NCI-H1092 (cell line): ENCODE measurements at places on chromosomes 5 and 9.
A peak's percentile ranks its signal among the peaks of the same experiment; 100 is the strongest.

GRCh38 chr9:97747201-97747965, 50.2 kb upstream of the XPA start:
- no peak for DNase-seq

- DNase-seq: no peak
These were observed 413.6 kb upstream of the ADAMTSL1 start for GRCh38 chr9:18060269-18060934.

GRCh38 chr5:150133581-150134197, 22.0 kb downstream of the PDGFRB start:
- no peak for DNase-seq

GRCh38 chr9:26243029-26243697, 564.9 kb upstream of the TUSC1 start:
- no peak for DNase-seq

- no peak for DNase-seq
These were observed 110.1 kb upstream of the GRIN3A start for GRCh38 chr9:101848485-101848919.

DNA sequence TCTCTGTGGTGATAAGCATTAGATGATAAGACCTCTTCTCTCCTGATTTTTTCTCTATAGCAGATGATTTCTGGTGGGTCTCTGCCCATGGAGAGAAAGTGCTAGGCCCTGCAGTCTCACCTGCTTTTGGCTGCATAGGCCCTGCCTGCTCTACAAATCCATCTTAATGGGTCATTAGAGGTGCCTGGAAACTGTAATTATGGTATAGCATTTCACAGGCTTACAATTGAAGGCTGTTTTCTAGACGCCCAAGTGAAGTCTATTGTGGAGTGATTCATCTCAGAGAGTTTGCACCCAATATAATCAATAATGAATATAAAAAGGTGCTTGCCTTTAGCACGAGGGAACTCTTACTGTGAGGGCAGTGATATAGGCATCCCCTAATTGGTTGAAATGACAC, 33.8 kb downstream of the NEUROG1 start:
- DNase-seq: no peak

DNA sequence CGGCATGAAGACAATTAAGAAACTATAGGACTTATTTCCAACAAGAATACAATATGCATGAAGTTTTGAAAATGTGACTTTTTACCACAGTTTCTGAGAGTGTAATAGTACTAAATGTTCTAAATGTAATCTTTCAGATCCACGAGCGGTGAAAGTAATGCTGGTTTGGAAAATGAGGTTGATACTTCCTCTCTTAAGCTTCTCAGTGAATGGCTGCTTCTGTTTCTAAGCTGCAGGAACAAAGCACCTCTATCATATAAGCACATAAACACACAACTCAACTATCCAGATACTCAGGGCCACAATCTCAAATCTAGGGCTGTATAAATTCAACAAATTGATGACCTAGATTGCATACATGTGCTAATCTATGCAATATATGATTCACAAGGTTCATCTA, 78.3 kb downstream of the LIFR start:
- no peak for DNase-seq

DNA sequence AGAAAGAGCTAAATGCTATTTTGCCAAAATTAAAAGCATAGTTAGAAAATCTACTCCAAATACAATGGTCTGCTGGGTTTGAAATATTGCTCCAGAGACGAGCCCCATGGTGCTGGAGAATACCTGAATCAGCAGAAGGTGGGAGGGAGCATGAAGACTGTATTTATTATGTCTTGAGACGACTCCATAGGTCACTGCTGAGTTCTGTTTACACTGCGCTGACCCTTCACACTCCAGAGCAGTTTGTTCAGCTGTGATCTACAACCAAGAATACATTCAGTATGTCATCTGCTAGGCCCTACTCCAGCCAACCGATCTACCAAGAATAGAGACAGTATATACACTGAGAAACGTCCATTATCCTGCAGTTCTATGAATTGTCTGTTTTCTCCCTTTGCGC, 150.5 kb downstream of the TLE1 start:
- DNase-seq: no peak

- no peak for DNase-seq
These were observed 12.7 kb downstream of the PRRT1B start for GRCh38 chr9:131557855-131558548.

DNA sequence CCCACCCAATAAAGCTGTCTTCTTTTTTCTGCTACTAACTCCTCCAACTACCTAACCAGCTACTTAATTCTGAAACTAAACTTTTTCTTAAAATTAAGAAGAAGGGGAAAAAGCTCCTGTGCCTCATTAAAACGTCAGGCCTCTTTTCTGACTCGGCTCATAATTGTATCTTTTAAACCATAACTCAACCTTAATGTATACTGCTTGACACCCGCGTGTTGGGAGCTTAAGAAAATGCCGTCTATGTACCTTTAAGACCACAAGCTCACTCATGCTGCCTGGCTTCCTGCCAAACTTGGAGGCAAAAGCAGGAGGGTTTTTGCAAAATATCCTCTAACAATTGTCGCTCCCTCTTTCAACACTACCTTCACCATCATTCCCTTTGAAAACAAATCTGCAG, 5.0 kb downstream of the EBF1 start:
- DNase-seq: peak; percentile 66

DNA sequence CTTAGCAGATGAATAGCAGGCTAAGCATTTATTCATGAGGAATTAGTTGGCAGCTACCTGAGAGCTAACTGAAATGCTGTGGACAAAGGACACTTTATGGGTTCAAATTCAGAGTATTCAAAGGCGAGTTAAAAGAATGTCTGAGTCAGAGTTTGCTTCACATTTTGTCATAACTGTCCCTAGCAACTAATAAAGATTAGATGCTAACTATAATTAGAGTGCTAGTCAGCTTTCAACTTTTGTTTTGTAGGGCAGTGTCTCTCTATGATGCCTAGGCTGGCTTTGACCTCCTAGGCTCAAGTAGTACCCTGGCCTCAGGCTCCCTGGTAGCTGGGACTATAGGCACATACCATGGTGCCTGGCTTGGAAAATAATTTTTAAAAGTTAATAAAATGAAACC, 4.6 kb downstream of the SMC5 start:
- no peak for DNase-seq

DNA sequence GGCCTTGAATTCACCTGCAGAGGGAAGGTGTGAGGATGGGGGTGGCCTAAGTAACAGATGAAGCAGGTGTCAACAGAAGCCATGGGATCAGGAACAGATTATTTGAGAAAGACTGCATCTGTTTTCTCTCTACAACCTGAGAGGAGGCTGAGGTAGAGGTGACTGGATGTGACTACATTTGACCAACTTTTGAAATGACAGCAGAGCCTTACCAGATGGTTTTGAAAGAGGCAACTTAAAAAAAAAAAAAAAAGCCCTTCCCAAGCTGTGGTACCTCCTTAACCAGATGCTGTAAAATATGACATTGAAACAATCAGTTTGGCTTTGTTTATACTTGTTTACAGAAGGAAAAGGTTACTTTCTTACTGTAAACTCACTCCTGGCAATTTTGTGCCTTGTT, 108.6 kb downstream of the TRIO start:
- DNase-seq: no peak

- no peak for DNase-seq
These were observed 390.4 kb upstream of the PRR16 start for GRCh38 chr5:120073722-120074121.

- no peak for DNase-seq
These were observed 131.4 kb downstream of the ARHGEF28 start for GRCh38 chr5:73757416-73757815.

DNA sequence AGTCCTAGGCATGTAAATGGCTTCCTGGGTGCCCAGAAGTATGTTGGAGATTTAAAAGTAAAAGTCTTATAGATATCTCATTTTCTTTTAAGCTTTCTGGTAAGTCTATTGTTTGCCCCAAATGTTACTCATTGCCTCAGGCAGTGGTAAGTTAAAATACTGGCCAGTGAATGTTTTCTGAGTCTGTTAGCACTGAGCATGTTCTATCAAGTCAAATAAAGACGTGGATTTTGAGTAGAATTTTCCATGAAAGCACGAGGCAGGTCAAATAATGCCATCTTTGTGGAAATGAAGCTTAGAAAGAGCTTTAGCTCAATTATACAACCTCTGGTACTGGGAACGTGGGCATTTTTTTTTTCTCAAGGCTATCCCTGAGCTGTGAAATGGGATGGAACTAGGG, 651.3 kb upstream of the ACO1 start:
- DNase-seq: no peak

DNA sequence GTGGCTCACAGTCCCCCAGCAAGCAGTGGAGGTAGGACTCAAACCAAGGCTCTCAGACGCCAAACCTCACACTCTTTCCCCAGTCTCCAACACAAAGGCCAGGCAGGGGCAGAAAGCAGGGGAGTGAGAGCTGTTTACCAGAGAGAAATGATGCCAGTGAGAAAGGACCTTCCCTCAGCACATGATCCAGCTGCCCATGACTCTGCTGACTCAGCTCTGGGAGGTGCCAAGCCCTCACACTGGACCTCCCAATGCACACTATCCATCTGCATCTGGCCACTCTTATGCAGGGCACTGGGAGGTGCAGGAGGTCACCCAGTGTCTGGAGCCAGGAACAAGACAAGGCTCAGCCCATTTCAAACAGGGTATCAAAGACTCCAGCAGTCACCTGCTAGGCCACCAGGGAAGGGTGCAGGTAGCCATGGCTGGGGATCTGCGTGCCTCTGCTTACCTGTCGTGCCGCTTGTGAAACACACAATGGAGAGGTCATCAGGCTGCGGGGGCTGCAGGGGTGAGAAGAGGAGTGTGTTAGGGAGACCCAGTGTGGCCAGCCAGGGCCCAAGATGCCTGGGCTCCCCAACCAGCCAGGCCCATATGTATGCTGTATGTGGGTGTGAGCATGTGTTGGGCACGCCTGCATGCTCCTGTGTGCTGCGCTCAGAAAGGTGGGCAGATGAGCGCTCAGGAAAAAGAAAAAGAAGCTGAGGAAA, 26.3 kb downstream of the ACSL6 start:
- no peak for DNase-seq

- DNase-seq: no peak
These were observed 189.7 kb upstream of the SLC27A6 start for GRCh38 chr5:128775558-128775957.

- no peak for DNase-seq
These were observed 270.4 kb upstream of the TARS1 start for GRCh38 chr5:33170411-33170810.

- DNase-seq: no peak
These were observed 91.7 kb downstream of the GNA14 start for GRCh38 chr9:77556396-77556795.

GRCh38 chr9:76353280-76353679, 40.9 kb downstream of the RFK start:
- DNase-seq: no peak

DNA sequence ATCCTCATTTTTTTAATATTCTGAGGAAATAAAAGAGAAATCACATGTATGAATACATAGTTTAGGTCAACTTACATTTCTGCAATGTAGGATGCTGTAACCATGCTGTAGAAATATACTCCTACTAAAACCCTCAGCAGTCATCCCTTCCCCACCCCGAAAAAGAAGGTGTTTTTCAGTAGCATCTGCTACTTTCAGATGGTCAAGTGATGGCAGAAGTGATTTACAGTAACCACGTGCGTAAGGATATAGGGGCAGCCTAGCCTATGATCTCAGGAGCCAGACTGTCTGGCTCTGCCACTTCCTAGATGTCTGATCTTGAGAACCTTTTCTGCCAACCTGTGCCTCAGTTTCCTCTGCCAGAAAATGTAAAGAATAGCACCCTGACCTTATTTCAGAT, 26.0 kb upstream of the SYK start:
- no peak for DNase-seq

DNA sequence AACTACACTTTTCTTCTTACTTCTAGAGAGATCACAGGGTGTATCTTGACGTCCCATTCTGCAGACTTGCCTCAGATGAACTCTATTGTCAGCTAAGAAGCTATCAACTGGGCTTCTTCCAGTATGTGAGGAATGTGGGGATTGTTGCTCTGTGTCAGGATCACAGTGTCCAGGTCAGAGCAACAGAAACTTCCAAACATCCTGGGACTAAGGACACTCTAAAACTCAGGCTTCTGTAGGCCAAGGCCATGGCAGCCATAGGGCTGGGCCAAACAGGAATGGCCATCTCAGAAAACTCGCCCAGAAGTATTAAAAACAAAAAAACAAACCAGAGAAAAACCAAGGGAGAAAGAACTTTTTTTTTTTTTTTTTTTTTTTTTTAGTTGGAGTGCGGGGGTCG, 210.0 kb upstream of the CLINT1 start:
- DNase-seq: no peak

DNA sequence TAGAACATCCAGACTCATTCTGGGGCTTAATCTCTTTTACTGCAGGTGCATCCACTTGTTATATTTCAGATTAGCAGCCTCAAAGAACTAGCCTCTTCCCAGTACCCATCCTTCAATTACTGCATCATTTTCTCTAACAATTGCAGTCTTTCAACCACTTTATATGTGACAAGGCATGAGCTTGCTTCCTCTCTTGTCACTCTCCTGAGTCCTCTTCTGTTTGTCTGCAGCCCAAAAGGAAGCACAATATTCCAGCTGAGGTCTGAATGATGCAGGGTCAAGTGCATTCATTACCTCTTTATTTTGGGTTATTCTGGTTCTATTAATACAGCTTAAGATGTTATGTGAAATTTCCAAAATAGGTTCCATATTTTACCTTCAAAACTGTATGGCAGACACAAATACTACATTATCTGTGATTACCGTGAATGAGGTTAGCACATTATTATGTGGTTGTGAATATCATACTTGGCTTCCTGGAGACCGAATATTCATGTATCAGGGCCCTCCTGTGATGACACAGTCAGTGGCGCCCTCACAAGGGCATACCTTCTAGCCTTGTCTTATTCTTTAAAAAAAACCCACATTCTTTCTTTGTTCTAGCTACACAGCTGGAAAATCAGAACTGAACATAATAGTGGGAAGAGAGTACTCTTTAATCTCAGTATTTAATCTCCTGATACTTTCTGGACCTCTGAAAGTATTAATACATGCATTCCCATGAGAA, 323.8 kb downstream of the PDE4D start:
- no peak for DNase-seq

DNA sequence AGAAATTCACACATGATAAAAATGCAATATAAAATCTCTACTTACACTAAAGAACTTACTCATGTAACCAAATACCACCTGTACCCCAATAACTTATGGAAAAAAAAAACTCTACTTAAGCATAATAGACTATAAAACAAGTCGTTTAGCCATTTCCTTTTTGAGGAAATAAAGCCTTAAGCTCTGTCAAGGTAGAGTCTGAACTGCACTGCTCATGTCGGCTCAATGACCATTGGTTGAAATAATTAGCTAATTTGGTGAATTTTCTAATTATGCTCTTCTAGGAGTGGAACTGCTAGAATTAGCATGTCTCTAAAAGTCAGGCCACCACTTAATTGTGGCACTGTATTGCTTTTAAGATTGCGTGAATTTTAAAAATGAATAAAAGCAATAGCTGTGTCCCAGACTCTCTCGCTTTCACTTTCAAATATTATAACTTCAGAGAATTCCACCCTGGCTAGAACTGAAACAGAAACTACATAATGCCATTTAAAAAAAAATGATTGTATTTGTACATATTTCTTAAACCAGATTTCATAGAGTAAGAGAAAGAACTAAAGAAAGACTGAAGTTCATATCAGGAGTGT, 113.0 kb upstream of the PCA3 start:
- no peak for DNase-seq
